Nucleus accumbens (tissue), 56 donors: ENCODE measurements at places on chromosomes 12 and 14.

- no peak for DNase-seq
These were observed 197.5 kb downstream of the STXBP6 start for GRCh38 chr14:24852312-24853060.

GRCh38 chr12:93783832-93784231 lies 106.7 kb downstream of the CRADD start:
- DNase-seq = no peak

- no peak for DNase-seq
These were observed 132.0 kb downstream of the RFLNA start for GRCh38 chr12:124426594-124427555.

DNA sequence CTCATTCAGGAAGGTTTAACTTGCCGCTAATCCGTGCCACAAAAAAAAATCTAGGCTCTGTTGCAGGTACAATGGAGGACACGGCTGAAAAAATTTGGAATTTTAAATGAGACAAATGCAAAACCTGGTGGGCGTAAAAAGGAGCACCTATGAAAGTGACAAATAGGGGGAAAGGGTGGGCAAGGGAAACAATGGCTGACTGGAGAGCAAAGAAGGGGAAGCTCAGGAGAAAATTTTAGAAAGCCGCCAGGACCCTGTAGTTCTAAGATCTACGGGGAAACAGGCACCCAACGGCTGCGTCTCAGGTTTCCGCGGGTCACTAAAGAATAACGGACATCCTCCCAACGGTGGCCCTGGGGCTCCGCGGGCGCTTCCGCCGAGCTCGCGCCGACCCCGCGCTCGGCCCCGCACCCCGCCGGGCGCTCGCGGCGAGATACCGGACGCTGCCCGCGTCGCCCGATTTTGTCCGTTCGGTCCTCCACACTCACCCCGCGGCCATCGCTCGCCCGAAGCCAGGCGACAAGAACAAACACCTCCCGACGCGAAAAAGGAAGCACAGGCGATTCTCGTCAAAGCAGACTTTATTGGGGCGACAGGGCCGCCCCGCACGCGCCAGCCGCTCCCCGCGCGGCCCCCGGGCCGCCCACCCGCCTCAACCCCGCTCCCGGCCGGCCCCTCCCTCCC lies 1.1 kb upstream of the YY1 start:
- DNase-seq = peak; percentile 40

DNA sequence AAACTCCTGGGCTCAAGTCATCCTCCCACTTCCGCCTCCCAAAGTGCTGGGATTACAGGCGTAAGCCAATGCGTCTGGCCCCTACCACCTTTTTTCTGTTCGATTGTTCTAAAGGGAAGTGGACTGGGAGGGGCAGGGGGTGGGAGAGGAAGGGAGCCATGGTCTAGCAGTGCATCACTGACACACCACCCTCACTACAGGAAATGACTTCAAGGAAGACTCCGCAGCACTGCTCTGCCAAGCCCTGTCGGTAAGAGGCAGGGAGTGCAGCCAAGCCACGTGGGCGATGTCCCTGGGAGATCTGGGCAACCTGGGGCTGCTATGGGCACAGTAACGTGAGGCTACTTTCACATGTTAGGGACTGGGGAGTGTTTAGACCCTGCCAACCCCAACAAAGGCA lies 18.0 kb downstream of the LRRC74A start:
- DNase-seq = peak; percentile 9

DNA sequence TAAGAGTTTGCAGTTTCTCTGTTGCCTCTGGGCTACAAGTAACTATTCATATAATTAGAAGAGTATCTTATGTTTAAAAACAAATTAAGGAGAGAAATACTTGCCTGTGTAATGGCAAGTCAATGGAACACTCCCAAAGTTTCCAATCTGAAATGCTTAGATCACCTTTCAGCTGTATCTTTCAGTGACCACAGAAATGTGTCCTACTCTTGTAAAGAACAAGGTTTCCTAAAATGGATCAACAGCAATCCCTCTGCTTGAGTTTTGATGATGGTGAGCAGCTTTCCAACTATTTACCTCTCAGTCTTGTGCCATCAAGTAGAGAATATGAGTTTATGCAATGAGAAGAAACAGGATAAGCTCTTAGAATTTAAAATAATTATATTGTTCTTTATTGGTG lies 92.9 kb downstream of the ERGIC2 start:
- DNase-seq = no peak

DNA sequence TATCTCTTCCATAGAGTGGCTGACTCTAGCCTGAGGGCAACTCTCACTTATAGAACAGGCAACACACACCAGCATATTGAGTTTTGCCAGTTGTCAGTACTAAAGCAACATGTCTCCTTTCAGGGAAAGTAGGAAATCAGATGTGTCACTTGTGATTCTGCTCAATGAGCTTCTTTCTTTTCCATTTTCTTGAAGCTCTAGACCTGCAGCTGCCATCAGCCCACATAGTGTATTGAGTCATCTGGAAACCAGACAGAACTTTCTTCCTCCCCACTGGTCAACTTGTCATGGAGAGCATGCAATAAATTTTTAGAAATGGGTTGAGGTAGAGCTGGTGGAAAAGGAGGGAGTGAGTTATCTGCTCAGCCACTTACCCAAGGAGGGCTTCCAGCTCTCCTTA lies 209.0 kb upstream of the PLEKHG7 start:
- no peak for DNase-seq

DNA sequence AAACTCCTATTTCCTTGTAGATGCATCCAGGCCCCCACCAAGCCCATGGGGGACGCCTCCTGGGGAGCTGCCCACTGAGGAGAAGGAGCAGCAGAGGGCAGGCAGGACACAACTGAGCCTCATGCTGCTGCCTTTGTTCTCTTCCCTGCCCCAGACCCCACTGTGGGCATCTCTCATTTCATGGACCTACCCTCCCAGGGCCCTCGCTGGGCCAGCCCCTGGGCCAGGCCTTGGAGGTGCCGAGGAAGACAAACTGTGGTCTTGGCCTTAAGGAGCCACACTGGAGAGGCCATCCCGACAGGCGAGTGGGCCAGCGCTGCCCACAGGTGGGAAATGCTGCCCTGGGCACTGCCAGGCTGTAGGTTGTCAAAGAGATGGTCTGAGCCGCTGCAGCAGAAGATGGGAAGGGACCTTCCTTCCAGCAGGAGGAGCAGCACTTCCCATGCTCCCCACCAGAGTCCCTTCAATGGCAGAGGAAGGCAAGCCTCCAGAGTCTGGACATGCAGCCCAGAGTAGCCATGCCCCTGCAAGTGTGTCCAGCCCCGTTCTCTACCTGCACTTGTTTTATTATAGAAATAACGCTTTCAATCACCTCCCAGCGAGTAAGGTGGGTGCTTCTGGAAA lies 147.4 kb downstream of the BCL11B start:
- no peak for DNase-seq

- no peak for DNase-seq
These were observed 60.5 kb downstream of the DDX51 start for GRCh38 chr12:132083614-132083940.

GRCh38 chr14:100108042-100108825 lies 43.0 kb downstream of the EVL start:
- DNase-seq = peak; percentile 82

DNA sequence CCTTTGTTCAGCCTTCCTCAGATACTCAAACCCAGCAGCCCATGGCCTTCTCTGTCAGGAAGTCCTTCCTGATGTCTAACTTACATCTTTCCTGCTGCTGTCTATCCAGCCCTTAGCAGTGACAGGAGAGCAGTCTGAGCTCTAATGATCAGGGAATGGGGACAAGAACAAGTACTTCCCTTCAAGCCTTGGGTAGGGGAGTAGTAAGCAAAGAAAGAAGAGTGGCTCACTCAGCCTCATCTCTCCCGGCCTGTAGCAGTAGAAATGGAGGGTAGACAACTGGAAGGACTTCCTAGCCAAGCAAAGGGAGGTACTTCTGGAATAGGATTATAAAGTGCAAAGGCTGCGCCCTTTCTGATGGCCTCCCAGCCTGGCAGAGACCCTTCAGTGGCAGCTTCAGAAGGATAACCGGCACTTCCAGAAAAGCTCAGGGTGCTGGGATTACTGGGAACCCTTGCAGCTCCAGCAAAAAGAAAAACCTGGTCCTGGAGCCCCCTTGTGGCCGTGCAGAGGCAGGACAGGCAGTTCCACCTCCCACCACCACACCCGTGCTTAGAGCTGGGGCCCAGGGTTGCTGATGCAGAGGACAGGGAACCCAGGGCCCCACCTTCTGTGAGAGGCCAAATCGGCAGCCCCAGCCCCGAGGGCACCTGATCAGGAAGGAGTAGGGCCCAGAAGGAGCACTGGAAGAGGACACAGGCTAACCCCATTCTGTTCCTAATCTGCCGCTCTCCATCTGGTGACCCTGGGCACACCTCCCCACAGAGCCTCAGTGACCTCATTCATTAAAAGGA lies 12.4 kb upstream of the SMUG1 start:
- DNase-seq = peak; percentile 15

GRCh38 chr12:18837025-18837424 lies 99.1 kb downstream of the CAPZA3 start:
- DNase-seq = no peak

- no peak for DNase-seq
These were observed 13.2 kb downstream of the EIF5 start for GRCh38 chr14:103347091-103347815.

GRCh38 chr14:58465421-58465820 lies 37.9 kb downstream of the KIAA0586 start:
- no peak for DNase-seq

DNA sequence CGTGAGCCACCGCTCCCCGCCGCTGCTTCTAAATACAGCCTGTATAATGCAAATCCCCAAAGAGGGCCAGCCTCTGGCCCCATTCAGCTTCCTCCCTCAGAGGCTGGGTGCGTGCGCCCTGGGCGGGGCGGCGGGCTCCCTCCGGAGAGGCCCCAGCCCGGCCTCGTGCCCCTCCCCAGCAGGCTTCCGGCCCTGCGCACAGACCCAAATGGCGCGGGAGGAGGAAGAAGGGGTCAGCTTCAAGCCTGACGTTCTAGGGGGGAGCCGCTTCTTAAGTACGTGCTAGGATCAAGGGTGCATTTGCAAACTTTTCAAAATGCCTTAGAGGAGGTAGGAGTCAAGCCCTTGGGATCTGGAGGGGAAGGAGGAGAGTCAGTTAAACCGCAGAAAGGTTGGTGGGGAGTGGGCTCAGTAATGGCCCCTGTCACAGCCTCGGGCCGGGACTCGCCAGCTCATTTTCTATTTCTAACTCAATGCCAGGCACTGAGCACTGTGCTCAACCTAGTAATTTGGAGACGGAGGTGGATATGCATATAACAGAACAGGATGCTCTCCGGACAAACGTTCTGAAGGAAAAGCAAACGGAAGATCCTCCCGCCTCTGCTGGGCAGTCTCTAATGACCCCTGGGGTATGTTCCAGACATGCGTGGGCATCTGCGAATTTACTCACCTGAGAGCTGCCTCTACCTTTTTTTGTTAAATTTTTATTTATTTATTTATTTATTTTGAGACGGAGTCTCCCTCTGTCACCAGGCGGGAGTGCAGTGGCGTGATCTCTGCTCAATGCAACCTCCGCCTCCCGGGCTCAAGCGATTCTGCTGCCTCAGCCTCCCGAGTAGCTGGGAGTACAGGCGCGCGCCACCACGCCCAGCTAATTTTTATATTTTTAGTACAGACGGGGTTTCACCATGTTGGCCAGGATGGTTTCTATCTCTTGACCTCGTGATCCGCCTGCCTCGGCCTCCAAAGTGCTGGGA lies 32.3 kb downstream of the NINJ2 start:
- peak; percentile 39 for DNase-seq

DNA sequence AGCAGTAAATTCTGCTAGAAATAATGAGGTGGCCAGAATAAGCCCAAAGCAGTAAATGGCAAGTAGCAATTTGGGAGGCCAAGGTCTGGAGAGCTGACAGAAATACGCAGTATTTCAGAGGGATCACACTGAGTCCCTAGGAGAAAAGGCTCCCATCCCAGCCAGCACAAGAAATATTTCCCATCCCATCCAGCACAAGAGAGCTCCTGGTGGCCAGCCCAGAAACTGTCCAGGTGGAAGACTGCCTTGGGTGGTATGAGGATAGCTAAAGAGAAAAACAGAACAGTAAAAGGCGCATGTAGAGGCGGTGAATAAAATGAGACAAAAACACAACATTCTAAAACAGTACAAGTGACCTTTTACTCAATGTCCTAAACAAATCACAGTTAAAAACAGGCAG lies 120.7 kb downstream of the HECTD4 start:
- DNase-seq = peak; percentile 2

GRCh38 chr12:96502477-96502876 lies 13.1 kb downstream of the CFAP54 start:
- DNase-seq = no peak

DNA sequence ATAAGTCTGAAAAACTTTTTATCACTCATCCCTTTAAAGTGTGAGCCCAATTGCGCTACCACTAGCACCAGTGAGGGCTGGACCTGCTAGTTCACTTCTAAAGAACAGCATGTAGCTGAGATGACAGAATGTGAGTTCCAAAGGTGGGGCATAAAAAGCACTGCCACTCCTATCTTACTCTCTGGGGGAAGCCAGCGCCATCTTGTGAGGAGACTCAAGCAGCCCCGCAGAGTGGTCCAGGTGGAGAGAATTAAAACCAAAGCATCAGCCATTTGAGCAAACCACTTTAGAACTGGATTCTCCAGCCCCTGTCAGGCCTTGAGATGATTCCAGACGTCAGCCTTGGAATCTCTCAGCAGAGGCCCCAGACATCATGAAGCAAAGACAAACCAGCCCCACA lies 39.9 kb downstream of the TMEM132D start:
- no peak for DNase-seq

- DNase-seq = no peak
These were observed 24.5 kb downstream of the PDZRN4 start for GRCh38 chr12:41212625-41213024.

DNA sequence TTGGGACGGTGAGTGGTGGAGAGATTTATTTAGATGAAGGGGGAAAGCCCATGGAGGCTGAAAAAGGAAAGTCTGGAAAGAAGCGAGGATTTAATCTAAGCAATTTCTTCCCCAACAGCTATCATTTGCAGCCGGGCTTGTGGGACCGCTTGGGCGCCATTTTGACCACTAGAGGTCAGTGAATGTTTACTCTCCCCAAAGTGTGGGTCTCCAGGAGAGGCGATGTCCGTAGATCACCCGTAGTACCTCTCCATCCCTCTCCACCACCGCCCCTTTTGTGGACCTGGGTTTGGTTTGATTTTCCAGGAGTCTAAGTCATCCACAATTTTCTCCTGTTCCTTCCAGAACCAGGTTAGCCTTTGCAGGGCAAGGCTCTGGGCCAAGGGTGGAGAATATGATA lies 91.2 kb upstream of the PARP11 start:
- no peak for DNase-seq

DNA sequence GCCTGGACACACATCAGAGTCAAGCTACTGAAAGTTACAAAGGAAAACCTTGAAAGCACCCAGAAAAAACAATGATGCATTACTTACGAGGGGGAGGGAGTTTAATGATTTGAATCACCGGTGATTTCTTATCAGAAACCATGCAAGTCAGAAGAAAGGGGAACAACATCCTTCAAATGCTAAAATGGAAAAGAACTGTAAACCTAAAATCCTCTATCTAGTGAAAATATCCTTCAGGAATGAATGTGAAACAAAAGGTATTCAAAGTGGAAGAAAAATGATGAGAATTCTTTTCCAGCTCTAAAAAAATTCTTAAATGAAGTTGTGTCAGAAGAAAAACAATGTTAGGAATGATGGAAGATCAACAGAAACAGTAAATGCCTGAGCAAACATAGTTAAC lies 16.8 kb downstream of the SCAF11 start:
- DNase-seq = no peak
